Stimulated activated CD4-positive, alpha-beta T cell treated with anti-CD3 and anti-CD28 coated beads, Interleukin-1b, Interleukin-23, amount 100 ng/mL, for 1 hour (primary cell): ENCODE measurements at places on chromosomes 6 and 20.

DNA sequence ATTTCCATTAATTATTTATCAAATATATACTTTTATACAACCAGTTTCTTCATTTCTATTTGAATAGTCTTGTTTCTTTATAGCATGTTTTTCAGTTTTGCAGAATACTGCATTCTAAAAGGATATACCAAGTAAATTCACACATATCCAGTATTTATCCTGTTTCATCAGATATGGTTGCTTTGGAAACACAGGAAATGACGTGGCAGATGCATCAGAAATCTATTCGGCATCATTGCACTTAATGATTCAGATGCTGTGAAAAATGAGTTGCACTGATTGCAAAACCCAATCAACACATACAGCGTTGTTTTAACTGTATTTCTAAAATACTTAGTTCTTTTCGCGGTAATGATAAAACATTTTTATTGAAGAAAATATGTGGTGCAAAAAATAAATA is 594.9 kb downstream of the CDH26 start:
- no peak for DNase-seq

- no peak for DNase-seq
Observed at GRCh38 chr20:23214903-23215302, 128.8 kb upstream of the CD93 start.

- DNase-seq, result no peak
Observed at GRCh38 chr6:52643158-52643557, 27.8 kb upstream of the TMEM14A start.

- DNase-seq, result no peak
Observed at GRCh38 chr20:44615876-44616603, 33.7 kb downstream of the PKIG start.

- DNase-seq, result no peak
Observed at GRCh38 chr6:71334768-71335167, 46.2 kb downstream of the OGFRL1 start.

GRCh38 chr6:106197441-106197840 is 111.3 kb downstream of the PRDM1 start:
- no peak for DNase-seq

GRCh38 chr6:33728438-33728837 is 16.9 kb upstream of the UQCC2 start:
- DNase-seq, result no peak

GRCh38 chr20:62181808-62182207 is 1.0 kb upstream of the MTG2 start:
- DNase-seq, result no peak

DNA sequence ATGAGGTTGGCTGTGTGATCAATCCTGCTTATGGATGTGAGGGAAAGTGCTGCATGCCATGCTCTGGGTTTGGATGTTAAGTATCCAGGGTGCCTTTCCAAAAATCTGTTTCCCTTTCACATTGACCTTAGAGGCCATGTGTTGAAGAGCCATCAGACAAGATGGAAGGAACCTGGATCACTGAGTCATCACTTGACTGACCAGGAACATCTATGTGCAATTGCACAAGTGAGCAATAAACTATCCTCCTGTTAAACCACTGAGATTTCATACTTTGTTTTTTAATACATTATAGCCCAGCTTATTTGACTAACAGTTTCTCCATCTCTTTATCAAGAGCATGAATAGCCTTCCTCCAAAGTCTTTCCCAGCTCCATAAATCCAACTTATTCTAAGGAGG is 17.8 kb upstream of the TMEM14A start:
- DNase-seq, result no peak

DNA sequence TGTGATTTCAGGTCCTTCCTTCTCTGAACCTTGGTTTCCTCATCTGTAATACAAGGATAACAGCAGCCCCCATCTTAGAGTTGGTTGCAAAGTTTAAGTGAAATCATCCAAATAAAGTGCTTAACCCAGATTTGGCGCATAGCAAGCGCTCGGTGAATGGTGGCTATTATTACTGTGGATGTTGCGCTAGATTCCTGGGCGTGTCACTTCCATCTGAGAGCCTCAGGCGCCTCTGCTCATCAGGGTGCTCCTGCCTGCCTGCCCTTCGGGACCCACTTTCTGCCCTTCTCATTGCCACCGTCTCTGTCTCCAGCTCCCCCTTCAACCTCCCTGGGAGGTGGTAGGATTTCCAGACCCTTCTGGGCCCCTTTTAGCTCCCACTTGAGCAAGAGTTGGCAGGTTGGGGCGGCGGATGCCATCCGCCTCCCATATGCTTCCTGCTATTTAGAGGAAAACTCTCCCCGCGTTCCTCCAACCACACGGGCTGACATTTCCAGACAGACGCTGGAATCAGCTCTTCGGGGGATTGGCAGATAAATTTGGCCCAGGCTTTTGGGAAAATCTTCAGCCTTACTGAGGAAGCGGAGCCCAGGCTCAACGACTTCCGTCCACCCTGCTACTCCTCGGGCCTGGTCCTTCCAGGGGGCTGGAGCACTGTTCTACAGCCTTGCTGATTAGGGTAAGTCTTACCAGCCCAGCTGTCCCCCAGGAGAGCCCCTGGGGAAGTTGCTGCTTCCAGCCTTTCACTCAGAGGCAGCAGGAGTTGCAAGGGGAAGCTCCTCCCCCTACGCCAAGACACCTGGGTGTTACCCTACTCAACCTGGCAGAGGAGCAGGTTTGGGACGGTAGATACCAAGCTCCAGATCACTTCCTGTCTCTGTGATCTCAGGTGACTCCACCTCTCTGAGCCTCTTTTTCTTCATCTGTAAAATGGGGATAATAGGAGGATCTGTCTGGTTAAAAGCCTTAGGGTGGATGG is 71.5 kb downstream of the DLGAP4 start:
- no peak for DNase-seq

DNA sequence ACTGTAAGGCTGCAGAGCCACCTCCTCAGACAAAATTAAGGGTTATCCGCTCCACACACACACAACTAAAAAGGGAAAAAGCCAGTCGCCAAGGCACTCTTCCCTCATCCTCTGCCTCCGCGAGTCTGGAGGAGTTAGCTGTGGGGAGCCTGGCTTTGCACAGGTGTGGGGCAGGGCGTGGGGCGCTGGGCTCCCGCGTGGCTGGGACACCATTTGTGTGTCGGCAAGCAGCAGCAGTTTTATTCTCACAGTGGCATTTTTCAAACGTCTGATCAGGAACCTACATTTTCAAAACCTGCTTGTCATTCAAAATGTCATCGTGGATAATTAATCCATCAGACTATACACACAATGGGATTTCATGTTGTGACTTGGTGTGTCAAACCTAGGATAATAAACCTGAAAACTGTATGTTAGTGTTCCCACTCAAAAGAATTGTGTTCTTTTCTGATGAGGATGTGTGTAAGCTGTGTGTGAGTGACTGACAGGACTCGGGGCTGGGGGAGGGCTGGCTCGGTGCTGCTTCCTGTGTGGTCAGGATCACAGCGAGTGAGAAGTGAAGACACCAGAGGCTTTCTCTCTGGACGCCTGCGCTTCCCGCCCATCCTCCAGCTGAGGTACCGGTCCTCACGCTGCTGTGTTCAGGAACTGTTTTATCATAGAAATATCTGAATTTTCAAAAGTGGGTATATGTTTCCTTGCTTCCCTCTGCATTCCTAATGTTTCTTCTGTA is 83.1 kb downstream of the IRF4 start:
- DNase-seq, result peak; percentile 34

- DNase-seq, result no peak
Observed at GRCh38 chr6:137829641-137830083, 37.4 kb upstream of the TNFAIP3 start.

DNA sequence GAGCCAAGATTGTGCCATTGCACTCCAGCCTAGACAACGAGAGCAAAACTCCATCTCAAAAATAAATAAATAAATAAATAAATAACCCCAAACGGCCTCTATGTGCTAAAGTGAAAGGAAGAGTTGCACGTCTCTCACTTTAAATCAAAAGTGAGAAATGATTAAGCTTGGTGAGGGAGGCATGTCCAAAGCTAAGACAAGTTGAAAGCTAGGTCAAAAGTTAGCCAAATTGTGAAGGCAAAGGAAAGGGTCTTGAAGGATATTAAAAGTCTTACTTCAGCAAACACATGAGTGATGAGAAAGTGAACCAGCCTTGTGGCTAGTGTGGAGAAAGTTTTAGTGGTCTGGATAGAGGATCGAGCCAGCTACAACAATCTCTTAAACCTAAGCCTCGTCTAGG is 14.3 kb downstream of the ZBP1 start:
- no peak for DNase-seq

- DNase-seq, result no peak
Observed at GRCh38 chr20:14518648-14519047, 181.2 kb upstream of the FLRT3 start.

DNA sequence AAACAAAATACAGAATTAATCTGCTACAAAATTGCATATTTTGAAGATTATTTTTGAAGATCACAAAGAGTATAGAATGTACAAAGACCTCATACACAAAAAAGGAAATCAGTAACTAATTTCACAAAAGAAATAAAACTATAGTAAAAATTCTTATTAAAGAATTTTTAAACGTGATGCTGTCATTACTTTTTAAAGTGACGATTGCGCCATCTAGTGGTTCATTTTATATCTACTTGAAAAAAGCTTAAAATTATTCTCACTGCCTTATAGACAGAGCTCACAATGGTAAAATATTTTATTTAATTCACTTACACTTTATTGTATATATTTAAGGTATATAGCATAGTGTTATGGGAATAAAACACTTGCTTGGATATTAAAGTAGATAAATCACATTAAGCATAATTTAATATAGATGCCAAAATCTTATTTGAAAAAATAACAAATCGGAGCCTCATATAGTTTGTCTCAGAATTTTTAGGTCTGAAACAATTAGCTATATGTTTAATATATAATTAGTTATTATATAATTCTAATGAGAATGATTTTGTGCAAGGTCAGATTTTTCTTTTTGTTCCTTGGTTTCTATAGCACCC is 128.8 kb downstream of the PHF3 start:
- no peak for DNase-seq

DNA sequence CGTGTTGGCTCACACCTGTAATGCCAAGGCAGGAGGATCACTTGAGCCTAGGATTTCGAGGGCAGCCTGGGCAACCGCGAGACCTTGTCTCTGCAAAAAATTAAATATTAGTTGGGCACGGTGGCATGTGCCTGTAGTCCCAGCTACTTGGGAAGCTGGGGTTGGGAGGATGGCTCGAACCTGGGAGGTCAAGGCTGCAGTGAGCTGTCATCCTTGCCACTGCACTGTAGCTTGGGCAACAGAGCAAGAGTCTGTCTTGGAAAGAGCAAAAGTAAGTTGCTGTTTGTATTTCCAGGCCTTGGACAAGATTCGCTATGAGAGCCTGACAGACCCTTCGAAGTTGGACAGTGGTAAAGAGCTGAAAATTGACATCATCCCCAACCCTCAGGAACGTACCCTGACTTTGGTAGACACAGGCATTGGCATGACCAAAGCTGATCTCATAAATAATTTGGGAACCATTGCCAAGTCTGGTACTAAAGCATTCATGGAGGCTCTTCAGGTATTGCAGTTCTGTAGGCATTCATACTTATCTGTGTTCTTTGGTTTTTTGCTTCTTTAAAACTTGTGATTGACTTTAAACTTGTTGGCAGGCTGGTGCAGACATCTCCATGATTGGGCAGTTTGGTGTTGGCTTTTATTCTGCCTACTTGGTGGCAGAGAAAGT is 2.3 kb downstream of the HSP90AB1 start:
- DNase-seq, result no peak

DNA sequence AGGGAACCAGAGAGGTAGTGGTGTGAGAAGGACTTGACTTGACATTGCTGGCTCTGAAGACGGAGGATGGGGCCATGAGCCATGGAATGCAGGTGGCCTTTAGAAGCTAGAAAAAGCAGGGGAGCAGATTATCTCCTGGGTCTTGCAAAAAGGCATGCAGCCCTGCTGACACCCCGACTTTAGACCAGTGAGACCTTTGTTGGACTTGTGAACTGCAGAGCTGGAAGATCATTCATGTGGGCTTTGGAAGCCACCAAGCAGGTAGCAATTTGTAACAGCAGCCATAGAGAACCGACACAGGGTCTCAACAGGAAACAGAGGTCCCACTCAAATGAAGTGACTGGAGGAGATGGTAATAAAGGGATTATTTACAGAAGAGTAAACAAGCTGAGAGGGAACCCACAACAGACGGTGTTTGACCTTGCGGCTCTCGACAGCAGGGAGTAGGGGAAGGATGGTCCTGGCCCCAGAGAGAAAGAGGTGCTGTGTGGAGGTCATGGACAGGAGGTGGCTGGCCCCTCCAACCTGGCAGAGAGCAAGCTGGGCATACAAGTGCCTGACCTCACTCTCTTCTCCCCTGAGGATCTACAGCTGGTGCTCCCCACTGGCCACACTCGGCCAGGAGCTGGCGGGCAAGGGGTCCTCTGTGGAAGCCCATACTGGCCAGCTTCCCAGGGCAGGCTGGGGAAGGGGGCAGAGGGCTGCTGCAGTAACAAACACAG is 43.9 kb downstream of the SLC22A23 start:
- no peak for DNase-seq

- no peak for DNase-seq
Observed at GRCh38 chr6:2477666-2478065, 232.3 kb upstream of the GMDS start.

GRCh38 chr6:152634773-152635172 is 2.4 kb downstream of the SYNE1 start:
- no peak for DNase-seq

- DNase-seq, result no peak
Observed at GRCh38 chr6:90544081-90544480, 42.8 kb downstream of the MAP3K7 start.

- no peak for DNase-seq
Observed at GRCh38 chr20:5072756-5073659, 46.8 kb downstream of the PCNA start.

- DNase-seq, result no peak
Observed at GRCh38 chr6:14453712-14454472, 336.3 kb downstream of the CD83 start.

DNA sequence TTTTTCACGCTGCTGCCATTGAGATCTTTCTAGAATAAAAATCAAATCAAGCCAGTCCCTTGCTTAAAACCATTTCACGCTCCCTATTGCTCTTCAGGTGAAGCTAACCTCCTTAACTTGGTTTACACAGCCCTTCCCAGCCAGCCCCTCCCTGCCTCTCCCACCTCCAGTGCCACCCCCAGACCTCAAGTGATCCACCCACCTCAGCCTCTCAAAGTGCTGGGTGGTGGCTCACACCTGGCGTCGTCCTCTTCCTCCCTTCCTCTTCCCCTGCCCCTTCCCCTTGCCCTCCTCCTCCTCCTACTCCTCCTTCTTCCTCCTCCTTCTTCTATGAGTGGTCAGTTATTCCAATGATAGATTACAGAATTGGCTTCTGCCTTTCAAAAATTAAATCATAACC is 42.9 kb downstream of the FAM209B start:
- DNase-seq, result no peak

GRCh38 chr6:123028263-123028662 is 32.2 kb downstream of the CLVS2 start:
- DNase-seq, result no peak

DNA sequence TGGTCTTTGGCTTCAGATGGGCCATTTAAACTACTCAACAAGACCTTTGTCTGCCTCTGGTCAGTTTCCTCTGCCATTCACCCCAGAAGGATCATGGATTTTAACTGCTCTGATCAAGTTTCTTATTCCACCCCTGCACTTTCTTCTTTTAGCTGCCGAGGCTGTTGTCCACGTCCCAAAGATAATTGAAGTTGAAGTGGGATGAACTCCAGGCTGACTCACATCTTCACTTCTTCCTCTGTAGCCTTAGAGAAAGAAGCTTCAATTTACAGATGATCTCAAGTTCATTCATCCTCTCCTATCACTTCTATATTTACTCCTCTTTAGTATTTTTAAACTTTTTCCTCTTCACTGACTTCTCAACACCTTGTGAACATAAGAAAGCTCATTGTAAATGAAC is 651.6 kb downstream of the UTRN start:
- no peak for DNase-seq

- no peak for DNase-seq
Observed at GRCh38 chr6:14701946-14702345, 543.9 kb upstream of the JARID2 start.
